ENCODE measurements at places on chromosomes 6 and 20. TPM values are rescaled to one million over a fixed set of nuclear protein-coding genes. Genes with fewer than 3 reads are reported as not detected.

ARMH2 gene
- total RNA-seq, result not detected

MYB gene
- 0.10 TPM for total RNA-seq

LY6G6C gene
- not detected for total RNA-seq

KCNB1 gene
- not detected for total RNA-seq

DNAAF9 gene
- 17.3 TPM for total RNA-seq

FAM229B gene
- total RNA-seq, result 5.9 TPM

NTSR1 gene
- not detected for total RNA-seq

TUBB1 gene
- total RNA-seq, result not detected

OR14J1 gene
- not detected for total RNA-seq

PCSK2 gene
- total RNA-seq, result not detected

MOXD1 gene
- 0.29 TPM for total RNA-seq

BRD2 gene
- 139 TPM for total RNA-seq

PANK2 gene
- total RNA-seq, result 46.7 TPM

LY6G6F gene
- not detected for total RNA-seq

NRN1 gene
- total RNA-seq, result 47.7 TPM

Data from vein endothelial cell (primary cell).